CMK (cell line): ENCODE measurements at places on chromosomes 7 and 10.
A peak's percentile ranks its signal among the peaks of the same experiment; 100 is the strongest.

DNA sequence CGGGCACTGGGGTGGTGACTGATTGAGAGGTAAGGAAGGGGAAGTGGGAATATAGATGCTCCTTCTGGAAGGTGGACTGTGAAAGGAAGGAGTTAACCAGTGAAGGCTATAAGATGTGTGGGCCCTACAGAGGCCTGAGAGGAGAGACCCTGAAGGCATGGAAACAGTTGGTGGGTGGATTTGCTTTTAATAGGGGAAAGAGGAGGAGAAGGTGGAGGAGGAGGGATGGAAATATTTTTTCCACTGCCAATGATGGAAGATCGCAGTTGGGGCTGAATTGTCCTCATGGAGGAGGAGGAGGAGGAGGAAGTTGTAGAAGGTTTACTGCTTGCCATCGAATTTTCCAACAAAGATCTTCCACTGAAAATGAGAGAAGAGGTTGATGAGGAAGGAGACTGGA, 80.3 kb downstream of the KIAA1217 start:
- DNase-seq: no peak

DNA sequence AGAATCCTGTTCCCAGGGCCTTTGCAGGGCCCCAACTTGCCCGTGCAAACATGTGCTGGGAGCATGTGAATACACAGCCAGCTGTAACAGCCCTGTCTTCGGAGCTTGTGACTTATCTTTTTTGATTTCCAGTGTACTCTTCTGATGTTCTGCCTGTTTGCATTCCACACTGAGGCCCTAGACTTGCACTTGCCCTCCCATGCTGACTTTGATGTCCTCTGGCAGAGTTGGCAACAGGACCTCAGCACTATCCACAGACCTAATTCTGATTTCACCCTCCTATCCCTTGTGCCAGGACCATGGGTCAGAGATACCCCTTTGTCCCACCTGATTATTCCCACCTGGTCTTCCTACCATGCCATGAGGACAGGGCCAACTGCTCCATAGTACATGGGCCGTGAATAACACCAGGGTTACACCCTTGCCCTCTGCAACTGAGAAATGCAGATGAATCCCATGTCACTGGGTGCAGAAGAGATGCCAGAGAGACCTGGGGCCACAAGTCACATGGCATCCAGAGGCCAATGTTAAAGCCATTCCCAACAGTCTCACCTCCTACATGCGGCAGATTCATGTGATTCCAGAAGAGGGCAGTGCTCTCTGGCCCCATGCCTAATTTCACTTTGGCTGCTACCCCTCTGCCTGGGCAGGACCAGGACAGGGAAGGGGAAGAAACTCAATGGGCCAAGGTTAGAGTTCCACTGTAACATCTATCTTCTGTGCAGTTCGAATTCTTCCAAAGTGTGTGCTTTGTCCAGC, 43.0 kb downstream of the SCRN1 start:
- DNase-seq: no peak

DNA sequence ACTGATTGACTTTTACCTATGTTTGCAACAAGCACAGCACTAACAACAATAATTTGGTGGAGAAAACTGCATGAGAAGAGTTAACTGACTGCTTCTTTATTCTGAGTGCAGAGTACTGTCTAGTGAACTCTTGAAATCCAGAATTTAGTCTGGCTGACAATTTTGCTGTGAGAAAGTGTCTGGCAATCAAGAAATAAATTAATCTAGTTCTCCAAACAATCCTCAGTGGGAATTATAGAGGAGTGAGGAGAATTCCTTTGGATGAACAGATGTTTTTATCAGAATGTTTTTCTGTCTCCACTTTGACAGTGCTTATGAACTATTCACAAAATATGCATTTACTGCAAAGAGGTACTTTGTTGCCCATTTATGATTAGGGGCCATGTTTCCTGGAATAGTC, 694.9 kb upstream of the LRRN3 start:
- DNase-seq: no peak

DNA sequence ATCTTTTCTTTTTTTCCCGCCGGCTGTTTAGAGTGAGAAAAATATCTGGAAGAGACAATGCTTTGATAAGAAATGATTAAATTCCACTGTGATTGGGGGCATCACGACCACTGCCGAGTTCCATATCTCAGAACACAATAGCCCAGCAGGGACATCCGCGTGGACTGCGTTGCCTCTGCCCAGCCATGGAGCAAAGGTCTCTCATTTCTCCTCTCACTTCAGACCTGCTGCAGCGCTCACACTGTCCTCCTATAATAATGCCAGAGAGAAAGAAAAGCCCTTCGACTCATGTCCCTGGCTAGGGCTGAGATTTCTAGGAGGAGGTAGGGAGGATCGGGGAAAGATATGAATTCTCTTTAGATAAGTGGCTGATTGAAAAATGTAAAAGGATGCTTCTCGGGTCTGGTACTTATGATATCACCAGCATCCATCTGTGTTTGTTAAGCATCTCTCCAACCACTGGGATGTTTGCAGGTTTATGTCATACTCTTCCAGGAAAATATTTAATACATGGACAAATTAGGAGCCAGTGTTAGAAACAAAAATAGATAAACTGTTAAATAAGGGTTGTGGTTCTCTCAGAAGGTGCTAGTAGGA, 472.9 kb upstream of the AKR1E2 start:
- no peak for DNase-seq

GRCh38 chr7:128947854-128948253, 10.1 kb downstream of the IRF5 start:
- no peak for DNase-seq

DNA sequence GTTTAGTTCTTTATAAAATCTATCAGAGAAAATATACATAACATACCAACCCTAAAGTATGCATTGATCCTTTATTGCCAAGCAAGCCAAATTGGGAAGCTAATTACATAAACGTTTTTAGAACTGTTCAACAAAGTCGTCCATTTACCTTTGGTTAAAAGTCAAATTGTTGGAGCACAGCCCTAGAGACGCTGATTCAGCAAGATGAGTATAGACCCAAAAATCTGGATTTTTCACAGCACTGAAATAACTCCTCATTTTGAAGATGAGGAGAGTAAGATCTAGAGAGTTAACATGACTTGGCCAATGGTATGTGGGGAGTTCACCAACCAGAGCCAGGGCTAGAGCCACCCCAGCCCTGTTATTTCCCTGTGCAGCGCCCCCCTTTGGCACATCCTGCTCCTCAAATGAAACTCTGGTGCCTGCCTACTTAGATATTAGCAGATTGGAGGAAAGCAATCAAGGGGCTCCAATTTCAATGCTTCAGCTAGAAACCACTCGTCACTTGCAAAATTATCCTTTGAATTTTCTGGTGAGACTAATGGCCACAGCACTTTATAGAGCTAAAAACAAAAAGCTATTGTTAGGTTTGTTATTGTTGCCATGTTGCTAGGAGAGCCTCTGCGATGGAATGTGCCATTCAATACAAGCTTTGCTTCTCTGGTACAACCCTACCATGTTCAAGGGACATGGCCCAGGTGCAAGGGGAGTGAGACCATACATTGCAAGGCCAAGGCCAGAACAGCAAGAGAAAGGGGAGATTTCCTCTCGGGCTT, 132.6 kb upstream of the ZEB1 start:
- DNase-seq: no peak

- no peak for DNase-seq
Observed at GRCh38 chr10:47245731-47246350, 54.2 kb upstream of the GDF10 start.

- DNase-seq: no peak
Observed at GRCh38 chr10:2619472-2619871, 447.9 kb upstream of the PFKP start.

- peak; percentile 45 for DNase-seq
Observed at GRCh38 chr7:41955893-41956675, 253.2 kb upstream of the INHBA start.
